ENCODE measurements at places on chromosomes 11 and 22. TPM values are rescaled to one million over a fixed set of nuclear protein-coding genes. Genes with fewer than 3 reads are reported as not detected.

FGF19 gene
- total RNA-seq: not detected

GAB4 gene
- total RNA-seq: not detected

F2 gene
- total RNA-seq: not detected

GVQW3 gene
- 2.1 TPM for total RNA-seq

MS4A4E gene
- total RNA-seq: not detected

GALNT18 gene
- total RNA-seq: 2.5 TPM

ROBO4 gene
- total RNA-seq: 1.9 TPM

MYO18B gene
- 11.1 TPM for total RNA-seq

PAMR1 gene
- 355 TPM for total RNA-seq

CADM1 gene
- total RNA-seq: 0.75 TPM

KIF18A gene
- total RNA-seq: 7.8 TPM

RPS19BP1 gene
- total RNA-seq: 54.6 TPM

RGL4 gene
- not detected for total RNA-seq

PHETA2 gene
- total RNA-seq: 11.4 TPM

MIOX gene
- total RNA-seq: not detected

SMARCB1 gene
- 16.2 TPM for total RNA-seq

OR8J1 gene
- total RNA-seq: not detected

XNDC1N gene
- total RNA-seq: 5.7 TPM

FGF4 gene
- not detected for total RNA-seq

UPK3A gene
- total RNA-seq: not detected

APLNR gene
- 0.66 TPM for total RNA-seq

FDXACB1 gene
- total RNA-seq: 2.9 TPM

ZNRD2 gene
- 40.3 TPM for total RNA-seq

LARGE1 gene
- total RNA-seq: 11.8 TPM

OR56A1 gene
- not detected for total RNA-seq

C11orf86 gene
- not detected for total RNA-seq

OLFML1 gene
- total RNA-seq: 15.2 TPM

ANO5 gene
- total RNA-seq: 2.3 TPM

CATSPER1 gene
- 0.19 TPM for total RNA-seq

SERPING1 gene
- total RNA-seq: 9.5 TPM

NTM gene
- 35.0 TPM for total RNA-seq

ABCG4 gene
- under 0.01 TPM for total RNA-seq

ZNRF3 gene
- total RNA-seq: 2.4 TPM
